ENCODE measurements at places on chromosomes 4 and X. TPM values are rescaled to one million over a fixed set of nuclear protein-coding genes. Genes with fewer than 3 reads are reported as not detected.

SULT1B1 gene
- total RNA-seq: 0.57 TPM

SSX4B gene
- total RNA-seq: not detected

DCAF4L1 gene
- total RNA-seq: 0.32 TPM

ADH1B gene
- total RNA-seq: 110 TPM

ETDA gene
- not detected for total RNA-seq

CNGA2 gene
- total RNA-seq: not detected

DNA sequence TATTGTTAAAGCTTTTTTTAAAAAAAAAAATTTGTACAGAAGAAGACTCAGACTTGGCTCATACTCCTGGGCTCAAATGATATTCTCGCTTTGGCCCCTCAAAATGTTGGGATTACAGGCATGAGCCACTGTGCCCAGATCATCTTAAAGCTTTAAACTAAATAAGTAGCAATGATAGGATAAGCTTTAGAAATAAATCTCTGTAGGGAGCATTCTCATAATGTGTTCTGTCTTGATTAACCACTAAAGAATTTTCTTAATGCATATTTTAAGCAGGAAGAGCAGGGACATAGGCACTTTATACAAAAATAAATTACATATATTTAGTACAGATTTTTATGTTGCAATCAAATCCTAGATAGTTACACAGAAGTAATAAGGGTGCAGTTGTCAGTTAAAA is 667.2 kb downstream of the GRID2 start:
- DNase-seq: no peak

DNA sequence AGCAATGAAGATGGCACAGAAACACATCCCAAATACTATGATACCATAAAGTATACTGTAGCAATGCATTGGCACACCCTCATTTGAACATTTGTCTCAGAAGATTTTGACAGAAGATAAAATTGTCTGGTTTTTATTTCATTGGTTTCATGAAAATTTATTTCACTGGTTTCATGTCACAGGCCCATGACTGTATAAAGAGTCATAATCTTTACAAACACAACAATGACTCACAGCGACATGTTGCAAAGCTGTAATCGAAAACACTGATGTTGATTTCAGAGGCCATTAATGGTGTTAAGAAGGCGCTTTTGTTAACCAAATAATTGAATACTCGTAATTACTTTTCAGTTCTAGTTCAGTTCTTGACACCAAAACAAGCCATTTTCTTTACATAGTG is 8.1 kb upstream of the DTHD1 start:
- no peak for DNase-seq

- DNase-seq: no peak
These were observed 25.8 kb downstream of the ARSD start for GRCh38 chrX:2903366-2903765.

DNA sequence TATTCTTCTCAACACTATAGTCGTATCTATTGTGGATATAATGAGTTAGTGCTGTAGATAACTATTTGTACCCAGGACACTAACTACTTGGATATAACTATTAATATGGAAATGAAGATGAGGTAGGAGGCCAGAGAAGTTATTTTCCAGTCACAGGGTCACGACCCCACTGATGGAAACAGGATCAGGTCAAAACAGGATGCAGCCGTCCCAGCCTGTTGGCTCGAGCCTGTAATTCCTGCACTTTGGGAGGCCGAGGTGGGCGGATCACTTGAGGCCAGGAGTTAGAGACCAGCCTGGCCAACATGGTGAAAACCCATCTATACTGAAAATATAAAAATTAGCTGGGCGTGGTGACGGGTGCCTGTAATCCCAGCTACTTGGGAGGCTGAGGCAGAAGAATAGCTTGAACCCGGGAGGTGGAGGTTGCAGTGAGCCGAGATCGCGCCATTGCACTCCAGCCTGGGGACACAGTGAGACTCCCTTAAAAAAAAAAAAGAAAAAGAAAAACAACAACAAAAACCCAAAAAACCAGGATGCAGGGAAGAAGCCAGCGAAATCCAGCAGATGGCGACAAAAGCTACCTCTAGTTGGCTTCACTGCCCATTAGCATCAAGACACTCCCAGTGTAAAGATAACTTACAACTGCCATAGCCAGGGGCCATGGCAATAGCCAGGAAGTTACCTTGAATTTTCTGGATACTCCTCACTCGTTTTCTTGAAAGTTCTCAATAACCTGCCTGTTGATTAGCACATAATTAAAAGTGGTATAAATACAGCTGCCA is 37.9 kb upstream of the NKAP start:
- peak; percentile 20 for DNase-seq

GRCh38 chr4:162865102-162865501 is 301.6 kb downstream of the NAF1 start:
- no peak for DNase-seq

- DNase-seq: peak; percentile 35
These were observed at the start of gene HTATSF1 for GRCh38 chrX:136497556-136498052. Gene HTATSF1, plus strand, starts transcription at chrX:136497592. Its CDS starts 93 bp downstream, at chrX:136497685.

- DNase-seq: no peak
These were observed 71.1 kb upstream of the DDIT4L start for GRCh38 chr4:100261346-100261745.

DNA sequence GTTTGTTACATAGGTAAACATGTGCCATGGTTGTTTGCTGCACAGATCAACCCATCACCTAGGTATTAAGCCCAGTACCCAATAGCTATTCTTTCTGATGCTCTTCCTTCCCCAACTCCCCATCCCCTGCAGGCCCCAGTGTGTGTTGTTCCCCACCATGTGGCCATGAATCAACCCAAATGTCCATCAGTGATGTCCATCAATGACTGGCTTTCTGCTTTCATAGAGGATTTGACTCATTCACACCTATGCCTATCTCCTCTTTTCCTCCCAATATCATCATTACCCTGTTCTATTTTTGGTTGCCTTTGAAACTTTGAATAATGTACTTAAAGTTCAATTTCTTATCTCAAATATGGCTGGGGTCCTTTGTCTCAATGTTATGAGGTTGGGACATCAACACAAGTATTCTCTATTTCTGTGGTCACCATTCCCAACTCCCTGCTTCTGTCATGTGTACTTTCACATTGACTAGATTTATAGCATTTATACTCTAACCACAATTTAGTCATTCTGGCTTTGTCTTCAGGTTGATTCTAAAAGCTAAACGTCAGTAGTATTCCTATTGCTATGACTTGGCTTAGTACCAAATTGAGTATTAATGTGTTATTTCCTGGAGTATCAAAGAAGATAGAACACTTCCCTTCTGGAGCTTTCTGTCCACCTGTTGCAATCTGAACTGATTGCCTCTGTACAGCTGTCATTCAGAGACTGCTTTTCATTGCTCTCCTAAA is 107.2 kb downstream of the TAB3 start:
- DNase-seq: no peak

GRCh38 chrX:120309873-120310705 is 1.2 kb downstream of the TMEM255A start:
- DNase-seq: peak; percentile 26

GRCh38 chr4:6293097-6293445 is 23.4 kb downstream of the WFS1 start:
- no peak for DNase-seq

GRCh38 chrX:129732857-129733256 is 5.9 kb upstream of the XPNPEP2 start:
- no peak for DNase-seq

GRCh38 chrX:119942831-119943184 is 743 bp downstream of the NKAP start:
- DNase-seq: no peak

DNA sequence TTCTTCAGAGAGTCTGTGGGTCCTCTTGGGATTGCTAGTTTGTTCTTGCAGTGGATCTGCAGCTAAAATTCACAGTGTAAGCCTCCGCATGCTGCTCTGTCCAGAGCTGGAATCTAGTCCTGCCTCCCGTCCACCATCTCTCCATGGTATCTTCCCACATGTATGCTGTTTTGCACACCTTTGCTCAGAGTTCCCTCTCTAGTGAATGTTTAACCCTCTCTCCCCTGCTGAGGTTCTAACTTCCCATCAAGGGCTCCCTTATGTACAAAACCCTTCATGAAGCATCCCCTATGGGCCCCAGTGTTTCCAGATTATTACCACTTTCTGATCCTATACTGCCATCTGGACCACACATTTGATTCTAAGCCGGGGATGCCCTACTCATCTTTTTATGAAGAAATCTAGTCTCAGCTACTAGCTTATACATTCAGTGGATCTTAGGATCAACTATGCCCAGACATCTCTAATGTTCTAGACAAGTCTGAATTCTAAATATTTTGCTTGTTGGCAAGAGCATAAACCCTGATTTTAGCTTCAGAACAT is 157.3 kb downstream of the CPEB2 start:
- DNase-seq: no peak

DNA sequence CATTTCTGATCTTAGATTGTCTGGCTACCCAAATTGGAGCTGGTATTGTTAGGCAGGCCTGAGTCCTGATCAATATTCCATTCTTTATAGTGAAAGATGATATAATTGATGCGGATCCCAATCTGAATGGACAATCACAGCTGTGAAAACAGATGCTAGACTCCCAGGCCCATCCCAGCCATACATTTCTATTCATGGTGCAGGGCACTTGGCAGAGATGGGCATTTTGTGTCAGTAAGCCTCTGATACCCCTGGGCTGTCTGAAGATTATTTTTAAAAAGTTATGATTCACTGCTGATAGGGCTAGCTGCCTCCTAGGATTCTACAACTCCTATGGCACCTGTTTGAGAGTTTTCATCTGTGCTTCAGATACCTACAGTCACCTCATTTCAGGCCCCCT is 61.2 kb upstream of the TSPAN7 start:
- DNase-seq: no peak

DNA sequence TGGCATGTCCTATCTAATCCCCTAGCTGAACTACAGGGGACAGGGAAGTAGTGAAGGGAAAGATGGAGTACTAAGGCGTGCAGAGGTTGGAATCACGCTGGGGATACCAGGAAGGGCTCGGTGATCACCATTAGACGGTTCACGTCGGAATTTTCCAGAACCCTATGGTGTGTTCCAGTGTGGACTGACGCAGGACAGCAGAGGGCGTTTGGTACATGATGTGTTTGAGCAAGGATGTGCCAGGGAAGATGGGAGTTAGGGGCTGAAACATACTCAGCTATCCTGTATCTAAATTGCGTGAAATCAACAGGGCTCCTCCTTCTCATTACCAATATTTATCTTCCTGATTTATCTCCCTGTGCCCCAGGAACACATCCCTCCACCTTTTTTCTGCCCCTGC is 33.7 kb downstream of the PRPS2 start:
- DNase-seq: no peak

DNA sequence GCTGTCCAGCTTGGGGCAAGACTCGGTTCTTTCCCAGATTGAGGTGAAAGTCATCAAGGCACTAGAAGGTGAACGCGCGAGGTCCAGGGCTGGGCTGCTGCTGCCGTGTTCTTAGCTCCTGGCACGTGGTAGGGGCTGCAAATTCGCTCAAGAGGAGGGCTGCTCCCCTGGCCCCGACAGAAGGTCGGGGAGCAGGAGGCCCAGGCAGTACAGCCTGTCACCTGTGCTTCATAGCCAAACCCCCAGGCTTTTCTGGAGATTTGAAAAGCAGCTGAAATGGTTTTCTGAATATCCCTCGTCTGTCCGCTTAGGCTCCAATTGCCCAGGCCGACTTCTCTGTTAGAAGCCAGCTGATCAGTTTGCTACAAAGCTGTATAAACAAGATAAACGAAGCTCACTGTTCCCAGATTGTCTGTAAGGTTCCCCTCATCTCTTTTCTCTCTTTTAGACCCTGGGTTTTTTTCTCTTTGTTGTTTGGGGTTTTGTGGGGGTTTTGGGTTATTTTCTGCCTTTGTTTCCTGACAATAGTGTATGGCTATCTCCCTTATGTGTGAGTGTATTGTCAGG is 60.0 kb upstream of the STX18 start:
- DNase-seq: no peak

DNA sequence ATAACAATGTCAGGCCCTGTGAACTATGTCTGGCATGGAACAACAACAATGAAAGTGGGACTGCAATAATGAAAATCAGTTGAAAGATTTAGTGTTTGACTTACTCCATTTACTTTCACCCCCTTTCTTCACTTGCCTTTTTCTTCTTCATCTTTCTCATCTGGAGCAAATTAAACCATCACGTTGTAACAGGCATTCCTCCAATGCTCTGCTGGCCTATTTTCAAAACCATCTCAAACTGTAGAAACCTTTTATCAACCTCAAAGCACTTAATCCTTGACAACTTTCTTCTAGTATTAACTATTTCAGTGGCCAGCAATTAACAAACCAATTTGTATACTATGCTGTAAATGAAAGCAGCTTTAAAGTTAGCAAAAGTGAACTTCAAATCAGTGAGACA is 8.3 kb downstream of the KLHL13 start:
- DNase-seq: no peak

GRCh38 chrX:116282751-116283150 is 112.2 kb downstream of the AGTR2 start:
- DNase-seq: no peak

Measured in left ventricle myocardium superior (tissue), 1 donor.